Stimulated activated CD4-positive, alpha-beta T cell treated with anti-CD3 and anti-CD28 coated beads, Interleukin-2, amount 100 ng/mL, for 4 hours (primary cell): ENCODE measurements at places on chromosomes 2 and 18.

DNA sequence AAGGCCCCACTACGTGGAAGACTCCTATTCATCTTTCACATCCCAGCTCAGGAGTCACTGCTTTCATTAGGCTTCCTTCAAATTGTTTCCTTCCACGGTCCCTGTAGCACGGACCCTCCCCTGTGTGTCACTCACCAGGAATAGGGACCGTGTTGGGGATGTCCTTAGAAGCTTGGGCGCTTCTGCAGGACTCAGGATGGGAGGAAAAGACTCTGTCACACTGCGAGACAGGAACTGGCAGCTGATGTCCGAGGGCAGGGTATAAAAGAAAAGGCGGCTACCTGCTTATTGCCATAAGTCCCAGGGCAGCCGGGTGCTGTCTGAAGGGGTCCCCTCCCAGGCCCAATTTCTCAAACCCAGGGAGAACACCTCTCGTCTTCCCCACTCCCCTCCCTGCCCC, 79.1 kb downstream of the BCL2L11 start:
- no peak for DNase-seq

- DNase-seq: no peak
Observed at GRCh38 chr2:177211169-177211568, 1.4 kb upstream of the HNRNPA3 start.

- no peak for DNase-seq
Observed at GRCh38 chr2:12428786-12429185, 287.9 kb upstream of the TRIB2 start.

DNA sequence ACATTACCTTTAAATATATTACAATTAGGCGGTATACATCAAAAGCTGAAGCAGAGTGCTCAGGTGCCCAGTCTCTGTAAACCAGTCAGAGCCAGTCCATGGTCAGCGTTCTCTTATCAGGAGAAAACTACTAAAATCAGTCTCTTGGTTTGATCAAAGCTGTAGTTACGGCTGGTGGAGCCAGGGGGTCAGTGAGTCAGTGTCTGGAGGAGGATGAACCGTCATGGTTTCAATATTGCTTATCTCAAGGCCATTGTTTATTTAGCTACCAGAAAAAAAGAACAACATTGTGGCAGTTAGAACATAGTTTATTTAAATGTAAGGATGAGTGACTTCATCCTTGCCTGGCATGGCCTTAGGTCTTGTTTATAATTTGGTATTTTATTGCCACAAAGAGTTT, 71.3 kb upstream of the NYAP2 start:
- DNase-seq: no peak

GRCh38 chr18:13412901-13413300, 194.3 kb downstream of the LDLRAD4 start:
- DNase-seq: no peak

DNA sequence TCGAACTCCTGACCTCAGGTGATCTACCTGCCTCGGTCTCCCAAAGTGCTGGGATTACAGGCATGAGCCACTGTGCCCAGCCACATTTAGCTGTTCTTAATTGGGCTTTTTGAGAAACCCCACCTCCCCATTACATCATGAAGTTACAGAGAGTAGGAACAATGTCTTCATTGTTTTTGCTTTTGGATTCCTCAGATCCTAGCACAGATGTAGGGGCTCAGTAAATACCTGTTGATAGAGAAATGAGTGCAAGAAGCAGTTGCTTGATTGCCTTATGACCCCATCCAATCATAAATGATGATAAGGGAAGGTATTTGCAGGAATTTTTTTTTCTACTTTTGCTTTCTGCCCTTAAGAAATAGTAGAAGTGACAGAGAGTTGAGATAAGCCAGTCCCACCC, 25.4 kb downstream of the GREB1L start:
- no peak for DNase-seq

GRCh38 chr2:181307203-181307991, 149.8 kb upstream of the ITGA4 start:
- no peak for DNase-seq

- DNase-seq: no peak
Observed at GRCh38 chr2:120448961-120449810, 103.2 kb downstream of the INHBB start.

DNA sequence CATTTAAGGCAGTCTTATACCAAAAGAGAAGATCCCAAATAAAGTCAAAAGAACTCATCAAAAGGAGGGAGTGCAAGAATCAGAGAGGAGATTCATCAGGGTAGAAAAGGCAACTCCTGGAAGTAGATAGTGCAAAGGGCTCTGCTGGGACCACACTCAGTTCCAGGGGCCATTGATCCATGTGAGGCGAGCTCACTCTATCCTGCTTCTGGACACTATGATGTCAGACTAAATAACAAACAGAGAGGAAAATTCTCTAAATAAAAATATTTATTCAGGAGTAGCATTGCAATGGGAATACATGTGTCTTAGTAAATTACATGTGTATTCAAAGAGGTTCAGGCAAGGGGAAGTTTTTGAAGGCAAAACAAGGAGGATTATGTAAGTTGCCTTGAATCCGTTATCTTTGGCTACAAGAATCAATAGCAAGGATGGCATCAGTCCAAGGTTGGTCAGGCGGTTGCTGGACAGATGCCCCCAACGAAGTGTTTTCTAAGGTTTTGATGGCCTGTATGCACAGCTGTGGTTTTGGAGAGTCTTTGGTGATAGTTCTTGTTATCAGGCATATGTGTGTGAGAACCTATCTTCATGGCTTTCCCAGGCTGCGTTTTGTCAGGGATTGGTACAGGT, 13.2 kb upstream of the SERPINB12 start:
- DNase-seq: no peak

- DNase-seq: no peak
Observed at GRCh38 chr2:232698556-232699091, 1.5 kb downstream of the GIGYF2 start.

DNA sequence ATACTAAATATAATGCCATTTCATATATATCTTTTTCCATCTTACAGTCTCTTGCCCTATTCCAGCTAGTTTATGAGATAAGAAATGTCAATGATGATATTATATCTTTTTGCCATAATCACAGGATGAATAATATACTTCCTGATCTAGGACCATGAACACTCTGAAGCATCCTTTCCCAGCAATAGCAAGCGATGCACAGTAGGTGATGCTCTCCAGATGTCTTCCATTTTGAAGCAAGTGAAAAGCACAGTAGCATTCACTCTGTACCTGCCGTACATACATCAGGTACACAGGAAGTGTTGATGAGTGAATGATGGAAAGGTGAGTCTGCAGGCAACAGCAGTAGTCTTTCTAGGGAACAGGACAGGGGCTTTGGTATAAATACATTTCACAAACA, 8.6 kb upstream of the SULT1C4 start:
- DNase-seq: no peak

GRCh38 chr2:151953467-151953866, 125.2 kb upstream of the ARL5A start:
- DNase-seq: no peak

- no peak for DNase-seq
Observed at GRCh38 chr2:76393356-76393755, 682.6 kb upstream of the GCFC2 start.

DNA sequence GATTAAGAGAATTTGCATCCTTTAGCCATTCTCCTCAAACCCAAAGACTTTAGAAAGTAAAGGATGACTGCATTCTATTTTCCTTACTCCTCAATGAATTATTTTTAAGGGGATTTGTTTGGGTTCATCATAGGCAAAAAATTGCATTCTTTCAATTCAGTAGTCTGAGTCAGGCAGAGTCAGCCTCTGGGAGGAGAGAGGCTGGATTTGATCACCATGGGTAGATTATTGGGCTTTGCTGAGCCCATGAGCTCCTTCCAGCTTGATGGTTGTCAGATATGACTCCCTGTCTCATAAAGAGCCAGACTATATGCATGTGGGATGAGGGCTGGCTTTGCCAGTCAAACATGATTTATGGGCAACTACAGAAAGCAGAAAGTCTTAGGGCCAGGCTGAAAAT, 101.2 kb downstream of the KCNS3 start:
- no peak for DNase-seq

GRCh38 chr2:70608373-70608772, 54.7 kb upstream of the TGFA start:
- DNase-seq: no peak

GRCh38 chr2:133484784-133485183, 83.5 kb downstream of the NCKAP5 start:
- DNase-seq: no peak

DNA sequence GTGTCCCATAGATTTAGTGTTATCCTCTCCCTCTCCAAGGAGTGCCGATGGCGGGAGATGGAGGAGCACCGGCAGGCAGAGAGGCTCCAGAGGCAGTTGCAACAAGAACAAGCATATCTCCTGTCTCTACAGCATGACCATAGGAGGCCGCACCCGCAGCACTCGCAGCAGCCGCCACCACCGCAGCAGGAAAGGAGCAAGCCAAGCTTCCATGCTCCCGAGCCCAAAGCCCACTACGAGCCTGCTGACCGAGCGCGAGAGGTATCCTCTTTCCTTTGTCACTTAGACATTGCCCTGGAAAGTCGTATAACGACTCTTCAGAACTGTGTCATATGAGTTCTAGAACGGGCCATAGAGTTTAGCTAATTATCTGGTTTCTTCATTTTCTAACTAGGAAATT, 132.2 kb upstream of the IL1R2 start:
- DNase-seq: no peak

GRCh38 chr2:75565472-75566462, 5.0 kb upstream of the EVA1A start:
- DNase-seq: no peak

DNA sequence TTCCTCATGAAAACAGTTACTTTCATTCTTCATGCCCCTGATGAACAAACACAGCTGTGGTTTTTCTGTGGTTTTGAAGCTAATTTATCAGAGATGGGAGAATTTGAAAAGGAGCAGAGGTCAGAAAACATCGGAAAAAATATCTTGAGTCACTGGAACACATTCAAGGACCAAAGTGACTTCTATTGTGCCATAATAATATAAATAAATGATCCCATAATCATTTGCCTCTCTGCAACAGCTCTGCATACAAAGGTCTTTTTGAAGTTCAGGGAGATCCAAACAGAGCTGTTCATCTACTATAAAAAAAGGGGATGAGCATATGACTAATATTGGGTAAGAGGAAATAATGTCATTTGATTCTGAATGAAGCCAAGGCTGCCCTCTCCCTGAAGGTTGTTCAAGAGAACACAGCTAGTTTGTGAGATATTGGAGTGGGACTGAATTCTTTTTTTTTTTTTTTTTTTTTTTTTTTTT, 201.3 kb upstream of the GALNT5 start:
- DNase-seq: no peak

- DNase-seq: no peak
Observed at GRCh38 chr2:79016342-79016741, 9.2 kb upstream of the REG3G start.

GRCh38 chr2:241844066-241844728, 14.5 kb downstream of the PDCD1 start:
- peak; percentile 75 for DNase-seq

DNA sequence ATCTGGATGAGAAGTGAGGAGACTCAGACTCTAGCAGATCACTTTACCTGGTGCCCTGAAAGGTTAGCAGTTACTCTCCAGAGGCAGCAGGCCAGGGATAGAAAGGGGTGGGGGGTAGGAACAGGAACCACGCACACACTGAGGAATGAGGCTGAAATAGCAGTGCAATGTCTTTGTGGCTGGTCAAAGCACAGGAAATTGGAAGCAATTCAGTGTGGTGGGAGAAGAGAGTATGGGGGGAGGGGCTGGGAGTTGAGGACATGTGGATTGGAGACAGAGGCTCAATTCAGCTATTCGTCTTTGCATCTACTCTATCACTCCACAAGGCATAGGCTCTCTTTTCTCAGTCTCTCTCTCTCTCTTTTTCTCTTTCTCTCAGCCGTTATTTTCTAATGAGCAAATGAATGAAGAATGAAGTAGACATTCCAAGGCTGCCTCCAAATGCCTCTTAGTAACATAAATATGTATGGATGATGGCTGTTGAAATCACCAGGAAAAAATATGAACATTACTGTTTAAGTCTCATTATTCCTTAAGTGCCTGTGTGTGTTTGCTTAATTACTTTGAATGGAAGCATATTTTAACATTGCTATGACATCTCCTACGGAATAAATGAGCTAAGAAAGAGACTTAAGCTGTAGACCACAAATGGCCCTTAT, 979.4 kb downstream of the TSN start:
- no peak for DNase-seq
